ENCODE measurements at places on chromosomes 5 and 9. TPM values are rescaled to one million over a fixed set of nuclear protein-coding genes. Genes with fewer than 3 reads are reported as not detected.

DNA sequence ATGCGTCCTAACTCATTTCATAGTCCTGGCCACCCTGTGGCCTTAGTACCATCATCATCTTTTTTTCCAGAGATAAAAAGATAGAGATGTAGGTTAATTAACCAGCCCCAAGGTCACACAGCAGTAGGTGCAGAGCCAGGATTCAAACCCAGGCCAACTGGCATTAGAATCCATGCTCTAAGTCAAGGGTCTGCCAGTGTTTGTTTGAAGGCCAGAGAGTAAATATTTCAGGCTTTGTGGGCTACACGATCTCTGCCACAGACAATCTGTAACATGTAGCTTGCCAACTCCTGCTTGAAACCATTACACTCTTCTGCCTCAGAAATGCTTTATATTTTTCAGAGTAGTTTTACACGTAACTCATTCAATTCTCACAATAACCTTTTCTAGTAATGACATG lies 119.6 kb downstream of the EFNA5 start:
- peaks cover 31% of the 10 kb centered on the region for H3K4me1 ChIP-seq
- H3K27ac ChIP-seq = no peak overlapping the region
- no peaks in the 10 kb centered on the region for H3K36me3 ChIP-seq

- no peak for DNase-seq
- no peak overlapping the region for H3K27ac ChIP-seq
- no peaks in the 10 kb centered on the region for H3K36me3 ChIP-seq
- H3K27me3 ChIP-seq = no peaks in the 10 kb centered on the region
- H3K4me3 ChIP-seq = no peak overlapping the region
These were observed 116.7 kb downstream of the NR6A1 start for GRCh38 chr9:124654431-124654830.

DNA sequence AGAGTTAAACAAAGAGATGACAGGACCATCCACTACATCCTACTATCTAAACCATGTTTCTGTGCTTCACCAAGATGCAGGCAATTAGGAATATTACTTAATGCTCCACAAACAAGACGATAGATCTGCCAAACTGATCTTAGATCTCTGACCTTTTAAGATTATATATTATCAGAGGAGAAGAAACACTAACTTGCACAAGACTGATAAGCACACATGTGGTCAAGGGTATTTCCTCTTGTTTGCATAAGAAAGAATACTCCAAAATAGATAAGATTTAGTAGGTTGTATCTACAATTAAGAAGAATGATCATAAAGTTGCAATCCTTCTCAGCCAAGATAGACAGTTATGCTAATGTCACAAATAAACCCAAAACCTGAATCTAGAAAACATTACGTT lies 601.0 kb upstream of the ACO1 start:
- no peak for DNase-seq
- no peaks in the 10 kb centered on the region for H3K4me1 ChIP-seq
- H3K36me3 ChIP-seq = no peaks in the 10 kb centered on the region
- H3K27ac ChIP-seq = no peak overlapping the region
- no peak overlapping the region for H3K4me3 ChIP-seq

The ADGRV1 gene
- 0.13 TPM for total RNA-seq

The FSTL4 gene
- 3.6 TPM for total RNA-seq

The SLC6A7 gene
- not detected for total RNA-seq

GRCh38 chr5:171405615-171406014 lies 13.8 kb upstream of the FGF18 start:
- H3K4me1 ChIP-seq = peaks cover 26% of the 10 kb centered on the region
- no peak overlapping the region for H3K27ac ChIP-seq
- H3K36me3 ChIP-seq = peaks cover 74% of the 10 kb centered on the region
- H3K4me3 ChIP-seq = no peak overlapping the region
- no peaks in the 10 kb centered on the region for H3K27me3 ChIP-seq

GRCh38 chr5:91598216-91598615 lies 215.1 kb upstream of the ARRDC3 start:
- no peak for DNase-seq
- no peaks in the 10 kb centered on the region for H3K36me3 ChIP-seq
- no peaks in the 10 kb centered on the region for H3K4me1 ChIP-seq
- no peaks in the 10 kb centered on the region for H3K27me3 ChIP-seq
- no peak overlapping the region for H3K4me3 ChIP-seq

- H3K4me3 ChIP-seq = no peak overlapping the region
- DNase-seq = no peak
- H3K27me3 ChIP-seq = no peaks in the 10 kb centered on the region
- no peaks in the 10 kb centered on the region for H3K36me3 ChIP-seq
- H3K4me1 ChIP-seq = no peaks in the 10 kb centered on the region
- H3K27ac ChIP-seq = no peak overlapping the region
These were observed 535.3 kb downstream of the EFNA5 start for GRCh38 chr5:107135391-107135790.

GRCh38 chr5:166117072-166118066 lies 2174.1 kb upstream of the WWC1 start:
- no peaks in the 10 kb centered on the region for H3K4me1 ChIP-seq
- no peak for DNase-seq
- H3K27ac ChIP-seq = no peak overlapping the region
- H3K27me3 ChIP-seq = no peaks in the 10 kb centered on the region
- H3K4me3 ChIP-seq = no peak overlapping the region
- H3K36me3 ChIP-seq = no peaks in the 10 kb centered on the region

DNA sequence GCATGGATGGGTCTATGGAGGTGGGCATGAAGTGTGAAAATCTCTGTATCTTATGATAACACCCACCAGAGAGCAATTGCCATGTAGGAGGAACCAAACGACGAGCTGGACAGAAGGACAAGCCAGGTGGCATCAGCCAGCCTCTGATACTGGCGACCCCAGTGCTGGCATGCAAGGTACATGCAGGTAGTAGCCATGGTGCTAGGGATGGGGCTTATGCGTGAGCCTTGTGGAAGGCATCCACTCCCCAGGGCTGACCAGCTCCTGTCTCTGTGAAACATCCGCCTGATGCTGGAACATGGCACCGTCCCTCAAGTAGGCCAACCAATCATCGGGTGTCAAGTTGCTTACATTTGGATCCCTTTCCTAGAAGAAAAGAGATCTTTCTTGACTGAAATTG lies 412.9 kb downstream of the GADD45G start:
- no peaks in the 10 kb centered on the region for H3K4me1 ChIP-seq
- no peak for DNase-seq
- H3K27me3 ChIP-seq = no peaks in the 10 kb centered on the region
- no peak overlapping the region for H3K27ac ChIP-seq
- H3K4me3 ChIP-seq = no peak overlapping the region

The HMCN2 gene
- total RNA-seq = 1.2 TPM

DNA sequence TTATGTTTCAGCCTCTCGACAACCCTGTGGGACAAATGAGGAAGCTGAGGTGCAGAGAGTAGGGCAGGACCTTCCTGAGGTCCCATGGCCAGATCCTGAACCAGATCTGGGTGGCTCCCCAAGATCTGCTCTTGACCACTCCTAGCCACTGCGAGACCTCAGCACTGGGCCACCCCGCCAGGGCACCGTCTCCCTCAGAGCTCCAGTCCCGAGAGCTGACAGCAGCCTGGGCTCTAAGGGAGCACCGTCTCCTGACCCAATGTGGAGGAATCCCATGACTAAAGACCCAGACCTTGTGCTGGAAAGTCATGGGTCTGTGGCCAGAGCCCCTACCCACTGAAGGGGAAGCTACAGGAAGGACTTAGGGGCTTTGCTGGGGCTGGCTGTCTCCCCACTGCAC lies 4.5 kb upstream of the LMX1B start:
- H3K27ac ChIP-seq = no peak overlapping the region
- no peak overlapping the region for H3K4me3 ChIP-seq
- no peaks in the 10 kb centered on the region for H3K36me3 ChIP-seq
- no peaks in the 10 kb centered on the region for H3K4me1 ChIP-seq
- peaks cover 59% of the 10 kb centered on the region for H3K27me3 ChIP-seq

GRCh38 chr9:92176068-92176799 lies 61.0 kb upstream of the SPTLC1 start:
- DNase-seq = no peak
- no peak overlapping the region for H3K4me3 ChIP-seq
- H3K36me3 ChIP-seq = no peaks in the 10 kb centered on the region
- H3K27me3 ChIP-seq = no peaks in the 10 kb centered on the region

GRCh38 chr5:41736641-41737040 lies 133.6 kb downstream of the OXCT1 start:
- no peak overlapping the region for H3K27ac ChIP-seq
- DNase-seq = no peak
- H3K36me3 ChIP-seq = peaks cover 18% of the 10 kb centered on the region
- H3K4me3 ChIP-seq = no peak overlapping the region
- H3K27me3 ChIP-seq = no peaks in the 10 kb centered on the region

- no peak overlapping the region for H3K4me3 ChIP-seq
- no peak for DNase-seq
- no peaks in the 10 kb centered on the region for H3K4me1 ChIP-seq
These were observed 63.9 kb downstream of the PCDH1 start for GRCh38 chr5:141814064-141814964.

The HSDL2 gene
- 26.3 TPM for total RNA-seq

DNA sequence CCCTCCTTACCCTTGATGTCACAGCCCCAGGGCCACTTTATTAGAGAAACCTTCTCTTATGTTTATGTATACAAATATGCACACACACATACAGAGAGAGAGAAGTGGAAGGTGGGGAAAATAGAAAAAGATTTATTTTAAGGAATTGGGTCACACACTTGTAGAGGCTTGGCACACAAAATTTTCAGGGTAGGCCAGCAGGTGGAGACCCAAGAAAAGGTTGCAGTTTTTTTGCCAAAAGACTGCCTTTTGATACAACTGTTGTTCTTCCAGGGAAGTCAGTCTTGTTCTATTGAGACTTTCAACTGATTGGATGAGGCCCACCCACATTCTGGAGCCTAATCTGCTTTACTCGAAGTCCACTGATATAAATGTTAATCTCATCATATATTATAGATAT lies 131.1 kb upstream of the PPP1R2B start:
- H3K4me1 ChIP-seq = no peaks in the 10 kb centered on the region
- DNase-seq = no peak
- H3K27me3 ChIP-seq = no peaks in the 10 kb centered on the region

DNA sequence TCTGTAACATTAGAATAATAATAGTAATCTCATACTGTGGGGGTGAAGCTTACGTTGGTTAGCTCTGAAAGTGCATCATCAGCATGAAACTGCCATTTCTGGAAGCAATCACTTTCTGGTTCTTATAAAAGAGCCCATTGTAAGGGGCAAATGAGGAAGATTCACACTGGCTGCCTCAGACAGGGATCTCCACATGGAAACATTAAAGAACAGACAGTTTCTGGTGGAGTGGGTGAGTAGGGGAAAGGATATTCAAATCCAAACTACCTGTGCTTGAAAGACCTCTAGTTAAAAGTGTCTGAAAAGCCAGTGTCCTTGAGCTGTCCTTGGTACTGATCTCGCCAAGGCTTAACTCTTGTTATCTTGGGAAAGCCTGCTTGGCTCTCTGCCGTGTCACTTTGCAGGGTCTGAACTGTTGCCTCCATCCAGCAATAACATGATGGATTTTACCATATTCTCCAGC lies 19.1 kb upstream of the SLC31A2 start:
- H3K27ac ChIP-seq = no peak overlapping the region
- no peaks in the 10 kb centered on the region for H3K36me3 ChIP-seq
- H3K4me1 ChIP-seq = no peaks in the 10 kb centered on the region
- H3K4me3 ChIP-seq = no peak overlapping the region
- H3K27me3 ChIP-seq = no peaks in the 10 kb centered on the region

The NCS1 gene
- total RNA-seq = 44.6 TPM

Measured in SJSA1 (cell line).